ENCODE measurements at places on chromosomes 7 and 10.

GRCh38 chr7:157991351-157991750 is 596.3 kb downstream of the PTPRN2 start:
- no peak for DNase-seq

DNA sequence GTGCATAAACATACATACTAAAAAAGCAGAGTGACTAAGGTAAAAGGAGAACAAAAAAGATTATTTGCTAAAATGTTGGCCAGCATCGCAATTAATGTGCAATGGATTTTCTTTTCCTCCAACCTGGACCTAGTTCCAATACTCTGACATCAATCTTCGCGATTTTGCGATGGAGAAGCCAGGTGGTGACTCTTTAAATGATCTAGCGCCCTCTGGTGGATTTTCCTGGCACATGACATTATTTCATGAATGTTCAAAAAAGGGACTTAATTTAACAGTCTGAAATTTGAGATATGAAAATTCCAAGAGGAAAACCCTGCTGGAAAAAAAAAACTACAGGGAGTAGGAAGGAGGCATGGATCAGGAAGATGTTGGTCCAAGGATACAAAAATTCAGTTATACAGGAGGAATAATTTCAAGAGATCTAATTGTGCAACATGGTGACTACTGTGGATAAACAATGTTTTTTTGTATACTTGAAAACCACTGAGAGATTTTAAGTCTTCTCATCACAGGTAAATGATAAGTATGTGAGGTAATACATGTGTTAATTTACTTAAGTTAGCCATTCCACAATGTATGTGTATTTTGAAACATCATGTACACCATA is 4.3 kb upstream of the KCNMA1 start:
- DNase-seq = peak; percentile 29

DNA sequence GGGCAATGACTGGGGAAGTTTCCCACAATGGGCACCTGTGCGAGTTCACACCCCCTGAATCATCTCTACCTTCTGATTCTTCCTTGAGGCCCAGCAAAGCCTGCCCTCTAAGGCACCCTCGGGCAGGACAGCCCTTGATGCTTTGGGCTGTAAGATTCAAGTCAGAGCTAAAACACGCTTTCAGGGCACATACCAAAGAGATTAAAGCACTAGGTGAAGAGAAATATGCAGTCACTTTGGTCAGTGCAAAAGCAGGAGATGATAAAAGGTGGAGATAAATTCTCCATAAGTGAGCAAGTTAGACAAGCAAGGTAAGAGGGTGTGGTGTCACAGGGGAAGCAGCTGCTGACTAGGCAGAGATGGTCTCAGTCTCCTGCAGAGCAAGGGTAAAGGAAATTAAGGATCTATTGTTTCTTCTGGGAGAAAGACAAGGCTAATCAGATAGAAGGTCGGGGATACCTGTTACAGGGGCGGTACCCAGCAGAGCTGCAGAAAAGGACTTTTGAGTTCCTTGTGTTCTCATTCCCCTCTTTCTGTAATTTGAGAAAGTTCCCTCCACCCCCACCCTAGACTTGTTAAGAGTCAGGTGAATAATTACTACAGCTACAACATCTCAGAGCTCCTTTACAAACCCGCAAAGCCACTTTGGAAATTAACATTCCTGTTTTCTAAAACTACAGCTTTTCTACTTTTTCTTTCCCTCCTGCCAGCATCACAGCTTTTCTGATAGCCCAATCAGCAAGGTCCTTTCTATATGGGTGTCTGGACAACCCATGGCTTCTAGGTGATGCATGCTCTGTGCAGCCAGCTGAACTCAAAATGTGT is 26.4 kb downstream of the PDLIM1 start:
- DNase-seq = no peak

GRCh38 chr7:45606931-45607330 is 32.8 kb downstream of the ADCY1 start:
- DNase-seq = no peak

DNA sequence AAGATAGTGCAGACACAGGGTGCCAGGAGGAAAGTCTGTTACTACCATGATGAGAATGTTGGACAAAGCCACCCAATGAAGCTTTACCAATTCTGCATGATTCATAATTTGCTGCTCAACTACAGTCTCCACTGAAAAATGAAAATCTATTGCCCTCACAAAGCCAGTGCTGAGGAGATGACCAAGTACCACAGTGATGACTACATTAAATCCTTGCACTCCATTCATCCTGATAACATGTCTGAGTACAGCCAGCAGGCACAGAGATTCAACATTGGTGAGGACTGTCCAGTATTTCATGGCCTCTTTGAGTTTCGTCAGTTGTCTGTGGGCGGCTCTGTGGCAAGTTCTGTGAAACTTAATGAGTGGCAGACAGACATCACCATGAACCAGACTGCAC is 144.0 kb downstream of the PLCE1 start:
- DNase-seq = no peak

DNA sequence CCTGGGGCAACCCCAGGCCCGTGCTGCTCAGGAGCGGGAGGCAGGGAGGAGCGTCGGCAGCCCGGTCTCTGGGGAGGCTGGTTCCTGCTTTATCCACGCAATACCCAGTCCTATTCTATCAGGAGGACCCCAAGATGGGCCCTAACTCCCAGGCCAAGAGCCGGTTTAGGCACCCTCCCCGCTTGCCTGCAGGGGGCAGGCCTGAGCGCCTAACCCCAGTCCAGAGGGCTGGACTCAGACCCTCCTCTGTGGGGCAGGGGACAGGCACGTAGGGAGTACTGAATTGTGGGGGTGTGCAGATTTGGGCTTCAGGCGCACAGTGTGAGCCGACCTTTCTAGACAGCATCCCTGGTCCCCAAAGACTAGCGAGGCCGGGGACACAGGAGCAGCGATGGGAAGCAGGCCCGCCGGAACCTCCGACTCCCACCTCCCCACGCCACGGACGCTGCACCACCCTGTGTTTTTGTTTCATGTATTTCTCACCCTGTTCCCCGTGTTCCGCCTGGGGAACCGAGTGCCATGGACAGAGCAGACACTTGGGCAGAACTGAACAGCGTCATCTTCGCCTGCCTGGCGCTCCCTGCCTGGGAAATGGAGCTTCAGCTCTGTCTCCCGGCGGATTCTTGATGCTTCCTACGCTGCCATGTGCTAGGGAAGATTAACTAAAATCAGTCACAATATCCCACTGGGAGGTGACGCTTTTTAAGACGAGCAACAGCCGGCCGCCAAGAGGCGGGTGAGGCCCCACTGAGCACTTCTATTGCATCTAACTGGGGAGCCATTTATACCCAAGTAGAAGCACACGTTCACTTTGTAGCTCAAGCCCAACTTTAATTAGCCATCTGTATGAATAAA is 5.3 kb downstream of the NUDT1 start:
- DNase-seq = no peak

DNA sequence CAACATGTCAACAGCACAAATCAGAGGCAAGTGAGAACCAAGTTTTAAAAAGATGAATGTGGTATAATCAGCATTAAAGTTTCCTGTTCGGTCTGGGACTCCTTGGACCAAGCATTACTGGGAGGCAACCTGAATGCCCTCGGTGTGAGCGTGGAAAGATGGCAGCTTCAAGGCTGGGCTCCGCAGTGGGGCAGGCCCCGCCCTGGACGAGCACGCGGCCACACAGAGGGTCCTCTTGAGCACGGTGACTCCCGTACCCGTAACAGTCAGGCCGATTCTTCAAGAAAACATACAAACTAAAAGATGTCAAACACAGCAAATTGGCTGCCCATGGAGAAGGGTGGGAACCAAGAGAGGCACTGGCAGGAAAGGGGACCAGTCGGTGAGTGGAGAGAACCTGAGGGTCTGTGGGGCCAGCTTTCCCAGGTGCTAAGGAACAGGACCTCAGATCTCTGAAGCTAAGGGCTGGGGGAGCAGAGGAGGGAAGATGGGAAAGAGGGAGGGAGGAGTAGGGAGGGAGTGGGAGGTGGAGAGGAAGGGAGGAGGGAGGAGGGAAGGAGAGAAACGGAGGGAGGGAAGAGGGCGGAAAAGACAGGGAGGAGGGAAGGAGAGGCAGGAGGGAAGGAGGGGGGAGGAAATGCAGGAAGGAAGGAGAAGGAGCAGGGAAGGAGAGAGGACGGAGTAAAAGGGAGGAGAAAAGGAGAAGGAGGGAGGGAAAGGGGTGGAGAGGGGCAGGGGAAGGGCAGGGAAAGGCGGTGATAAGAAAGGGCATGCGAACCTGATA is 71.2 kb upstream of the FAM20C start:
- DNase-seq = no peak

DNA sequence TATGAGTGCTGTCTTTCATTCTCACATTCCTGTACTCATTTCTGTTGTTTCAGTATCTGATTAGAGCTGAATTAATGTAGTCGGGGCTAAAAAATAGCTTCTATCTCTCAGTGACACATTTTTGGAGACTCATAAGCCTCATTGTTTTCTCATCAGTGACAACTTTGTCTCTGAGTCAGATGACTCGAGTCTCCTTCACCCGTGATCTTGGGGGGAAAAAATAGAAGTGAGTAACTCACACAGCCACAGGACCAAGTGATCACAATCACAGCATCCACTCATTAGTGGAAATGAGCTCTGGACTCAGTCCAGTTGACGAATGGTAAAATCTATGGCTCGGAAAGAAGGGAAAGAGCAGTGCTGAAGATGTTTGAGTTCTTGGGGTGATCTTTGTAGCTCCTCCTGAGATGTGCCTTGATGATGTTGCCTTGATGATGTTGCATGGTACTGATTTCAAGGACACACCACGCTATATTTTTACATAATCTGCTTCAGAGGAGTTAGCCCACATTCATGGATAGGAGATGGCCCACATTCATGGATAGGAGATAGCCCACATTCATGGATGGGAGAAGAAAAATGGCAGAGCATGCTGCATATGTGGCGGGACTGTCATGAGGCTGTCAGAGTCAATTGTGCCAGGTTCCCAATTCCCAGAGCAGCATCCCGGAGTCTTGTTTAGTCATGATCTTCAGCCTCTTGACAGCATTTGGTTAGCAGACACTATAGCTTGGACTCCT is 214.7 kb downstream of the CELF2 start:
- no peak for DNase-seq

GRCh38 chr7:44311561-44312495 is 13.6 kb downstream of the CAMK2B start:
- DNase-seq = no peak

GRCh38 chr7:55546814-55547213 is 25.5 kb downstream of the VOPP1 start:
- peak; percentile 33 for DNase-seq

- no peak for DNase-seq
These were observed 23.3 kb downstream of the SEM1 start for GRCh38 chr7:96686305-96686704.

- DNase-seq = peak; percentile 12
These were observed 25.0 kb downstream of the C10orf105 start for GRCh38 chr10:71694567-71694968.

DNA sequence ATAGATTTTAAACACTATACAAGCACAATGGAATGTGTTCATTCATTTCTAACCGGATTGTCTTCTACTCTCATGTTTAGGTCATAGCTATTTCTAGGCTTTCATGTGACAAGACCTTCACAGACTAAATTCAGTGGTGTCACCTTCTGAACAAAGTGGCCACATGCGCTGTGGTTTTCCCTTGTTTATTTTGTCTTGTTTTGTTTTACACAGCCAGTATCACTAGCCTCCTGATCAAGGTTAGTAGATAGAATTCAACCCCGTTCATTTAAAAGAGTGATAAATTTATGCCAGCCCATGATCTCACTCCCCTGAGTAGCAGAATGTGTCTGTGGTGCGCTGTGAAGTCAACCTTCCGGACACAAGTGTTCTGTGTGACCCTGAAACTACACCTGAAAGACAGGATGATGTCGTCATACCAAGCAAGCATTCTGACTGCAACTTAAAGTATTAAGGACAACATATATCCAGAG is 209.1 kb downstream of the CREB5 start:
- DNase-seq = no peak

GRCh38 chr7:139709485-139709884 is 68.3 kb downstream of the HIPK2 start:
- no peak for DNase-seq

- DNase-seq = no peak
These were observed 4.2 kb upstream of the FOXL3 start for GRCh38 chr7:285731-286130.

DNA sequence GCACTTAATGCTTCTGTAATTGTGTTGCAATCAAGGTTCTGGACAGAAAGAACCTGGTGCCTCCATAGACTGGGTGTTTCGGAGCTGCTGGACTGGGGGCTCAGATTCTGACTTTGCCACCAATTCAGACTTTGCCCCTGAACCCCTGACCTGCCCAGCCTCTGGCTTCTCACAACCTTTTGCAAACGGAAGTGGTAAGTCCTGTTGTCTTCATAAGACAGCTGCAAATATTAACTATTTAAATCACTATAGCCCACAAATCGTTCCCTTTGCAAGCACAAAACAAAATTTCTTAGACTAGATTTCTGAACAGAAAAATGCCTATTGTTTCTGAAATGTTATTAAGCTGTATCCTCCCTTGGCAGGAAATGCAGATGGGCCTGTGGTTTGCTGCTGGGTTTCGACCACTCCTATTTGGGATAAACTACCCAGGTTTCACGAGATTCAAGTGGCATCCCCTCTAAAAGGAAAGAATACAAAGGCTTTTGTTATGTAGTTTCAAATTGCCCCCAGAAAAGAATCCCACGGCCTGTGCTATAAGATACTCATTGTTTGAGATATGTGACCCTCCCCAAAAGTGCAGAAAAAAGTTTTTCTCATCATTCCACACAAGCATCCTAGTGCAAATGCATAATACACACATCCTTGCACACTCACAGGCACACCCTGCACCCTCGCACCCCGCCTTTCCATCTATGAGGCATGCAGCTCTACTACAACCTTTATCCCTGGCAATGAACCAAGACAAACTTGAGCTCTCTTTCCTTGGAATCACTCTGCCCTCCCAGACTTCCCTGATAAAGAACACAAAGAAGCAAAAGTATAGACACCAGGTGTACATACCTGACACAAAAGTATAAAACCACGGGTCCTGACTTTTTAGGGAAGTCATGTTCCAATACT is 209.1 kb downstream of the PRPF18 start:
- no peak for DNase-seq

GRCh38 chr7:158856883-158857668 is 718 bp downstream of the DYNC2I1 start:
- no peak for DNase-seq

DNA sequence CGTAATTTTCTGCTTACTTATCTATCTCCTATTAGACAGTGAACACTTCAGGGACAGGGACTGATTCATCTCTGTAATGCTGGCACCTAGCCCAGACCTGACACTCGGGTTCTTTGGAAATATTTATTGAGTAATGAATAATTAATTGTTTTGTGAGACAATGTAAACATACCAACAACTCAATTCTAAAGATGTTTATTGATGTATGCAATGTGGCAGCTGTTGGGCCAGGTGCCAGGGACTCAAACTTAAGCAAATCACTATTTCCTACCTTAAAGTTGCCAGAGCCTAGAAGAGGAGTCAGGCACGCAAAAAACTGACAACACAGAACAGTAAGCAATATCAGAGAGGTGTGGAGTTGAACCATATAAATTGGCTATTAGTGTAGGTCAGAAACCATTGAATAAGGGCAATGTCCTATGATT is 63.6 kb upstream of the BMPER start:
- DNase-seq = no peak

- no peak for DNase-seq
These were observed 8.6 kb downstream of the MUC3A start for GRCh38 chr7:100957832-100958421.

GRCh38 chr10:86905429-86905828 is 52.0 kb downstream of the MMRN2 start:
- DNase-seq = no peak

GRCh38 chr7:25950488-25951413 is 201.2 kb upstream of the NFE2L3 start:
- DNase-seq = peak; percentile 30

GRCh38 chr10:16769331-16769730 is 47.9 kb downstream of the RSU1 start:
- no peak for DNase-seq

GRCh38 chr10:4748491-4749270 is 77.3 kb upstream of the AKR1E2 start:
- DNase-seq = no peak

Measured in substantia nigra (tissue), 51 donors.